ENCODE measurements at places on chromosomes 4 and X.

- no peak for DNase-seq
Measured at GRCh38 chr4:103204111-103204510, 6.0 kb upstream of the CENPE start.

DNA sequence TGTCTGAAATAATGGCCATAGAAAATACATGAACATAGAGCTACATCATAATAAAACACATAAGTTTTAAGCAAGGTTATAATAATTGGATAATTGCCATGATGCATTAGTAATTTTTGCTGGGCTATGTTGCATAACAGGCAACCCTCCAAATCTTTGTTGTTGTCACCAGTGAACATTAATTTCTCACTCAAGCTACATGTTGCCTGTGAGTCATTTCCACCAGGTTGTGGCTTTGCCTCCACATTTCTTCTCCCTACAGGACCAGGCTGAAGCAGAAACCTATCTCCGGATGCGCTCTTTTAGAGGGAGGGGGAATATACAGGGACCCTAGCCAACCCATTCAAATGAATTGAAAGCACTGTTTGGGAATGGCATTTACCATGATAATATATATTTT lies 347.7 kb downstream of the GABRG1 start:
- no peak for DNase-seq

- DNase-seq: no peak
Measured at GRCh38 chr4:896216-896615, 35.9 kb downstream of the GAK start.

- DNase-seq: no peak
Measured at GRCh38 chr4:56680266-56680665, 830 bp downstream of the HOPX start.

- no peak for DNase-seq
Measured at GRCh38 chr4:54041933-54042332, 22.5 kb downstream of the CHIC2 start.

DNA sequence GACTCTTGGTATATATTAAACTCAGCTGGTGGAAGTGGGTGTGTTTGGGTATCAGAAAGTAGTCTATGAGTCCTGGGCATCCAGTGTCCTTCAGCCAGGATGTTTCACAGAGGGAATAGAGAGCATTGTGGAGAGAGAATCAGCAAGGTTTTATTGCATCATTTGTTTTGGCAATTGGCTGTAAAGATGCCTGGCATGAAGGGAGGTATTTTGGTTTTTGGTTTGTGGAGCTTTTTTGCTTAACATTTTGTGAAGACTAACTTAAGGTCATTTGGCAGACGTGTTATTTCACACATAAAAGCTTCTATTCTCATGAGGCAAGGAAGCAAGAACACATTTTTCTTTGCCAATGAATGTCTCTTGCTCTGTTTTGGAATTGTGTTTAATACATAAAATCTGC lies 71.1 kb downstream of the DCLK2 start:
- no peak for DNase-seq

DNA sequence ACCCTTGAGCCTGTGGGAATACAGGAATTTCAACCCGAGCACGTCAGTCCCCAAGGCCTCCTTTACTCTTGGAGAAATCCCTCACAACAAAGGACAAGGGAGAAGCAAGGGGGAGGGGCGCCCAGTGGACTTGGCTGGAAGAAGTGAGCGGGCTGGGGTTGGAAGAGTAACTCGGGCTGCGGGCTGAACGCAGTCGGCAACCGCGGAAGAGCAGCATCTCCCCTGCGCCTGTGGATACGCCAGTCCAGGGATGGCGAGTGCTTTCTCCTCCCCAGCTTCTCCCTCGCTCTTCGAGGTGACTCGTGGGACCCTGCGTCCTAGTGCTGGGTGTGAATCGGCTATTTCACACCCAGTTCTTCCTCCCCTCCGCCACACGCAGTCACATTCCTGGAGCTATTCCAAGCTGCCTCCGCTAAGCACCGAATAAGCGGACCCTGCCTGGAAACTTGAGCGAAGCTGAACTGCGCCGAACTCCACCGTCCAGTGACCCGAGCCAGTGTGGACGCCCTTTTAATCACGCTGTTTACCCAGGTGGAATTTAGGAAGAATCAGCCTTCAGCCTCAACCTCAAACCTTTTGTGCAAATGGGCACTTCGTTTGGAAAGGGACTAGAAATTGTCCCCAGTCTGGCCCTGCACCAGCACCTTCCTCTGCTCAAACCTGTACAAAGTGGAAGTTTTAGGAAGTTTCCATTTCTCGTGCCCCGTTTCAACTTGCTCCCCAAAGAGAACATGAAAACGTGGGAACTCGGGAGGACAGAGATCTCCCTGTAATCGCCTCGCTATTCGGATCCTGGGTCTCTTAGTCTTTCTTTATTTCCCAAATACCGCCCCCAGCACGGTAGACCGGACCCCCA lies 64.3 kb upstream of the WDR17 start:
- DNase-seq: no peak

DNA sequence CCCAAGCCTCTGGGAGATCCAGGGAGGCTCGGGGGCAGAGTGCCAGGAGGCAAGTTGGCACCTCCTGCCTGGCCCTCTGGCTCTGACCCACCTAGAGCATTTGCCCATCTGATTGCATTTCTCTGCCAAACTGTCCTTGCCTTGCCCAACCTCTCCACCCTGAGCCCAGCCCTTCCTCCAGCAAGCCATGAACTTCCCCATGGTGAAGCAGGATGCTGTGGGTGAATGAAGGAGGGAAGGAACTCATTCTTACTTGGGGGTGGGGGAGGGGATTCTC lies 9.3 kb upstream of the CNGA2 start:
- DNase-seq: no peak

- DNase-seq: no peak
Measured at GRCh38 chrX:103236296-103236695, 18.7 kb downstream of the TCEAL8 start.

DNA sequence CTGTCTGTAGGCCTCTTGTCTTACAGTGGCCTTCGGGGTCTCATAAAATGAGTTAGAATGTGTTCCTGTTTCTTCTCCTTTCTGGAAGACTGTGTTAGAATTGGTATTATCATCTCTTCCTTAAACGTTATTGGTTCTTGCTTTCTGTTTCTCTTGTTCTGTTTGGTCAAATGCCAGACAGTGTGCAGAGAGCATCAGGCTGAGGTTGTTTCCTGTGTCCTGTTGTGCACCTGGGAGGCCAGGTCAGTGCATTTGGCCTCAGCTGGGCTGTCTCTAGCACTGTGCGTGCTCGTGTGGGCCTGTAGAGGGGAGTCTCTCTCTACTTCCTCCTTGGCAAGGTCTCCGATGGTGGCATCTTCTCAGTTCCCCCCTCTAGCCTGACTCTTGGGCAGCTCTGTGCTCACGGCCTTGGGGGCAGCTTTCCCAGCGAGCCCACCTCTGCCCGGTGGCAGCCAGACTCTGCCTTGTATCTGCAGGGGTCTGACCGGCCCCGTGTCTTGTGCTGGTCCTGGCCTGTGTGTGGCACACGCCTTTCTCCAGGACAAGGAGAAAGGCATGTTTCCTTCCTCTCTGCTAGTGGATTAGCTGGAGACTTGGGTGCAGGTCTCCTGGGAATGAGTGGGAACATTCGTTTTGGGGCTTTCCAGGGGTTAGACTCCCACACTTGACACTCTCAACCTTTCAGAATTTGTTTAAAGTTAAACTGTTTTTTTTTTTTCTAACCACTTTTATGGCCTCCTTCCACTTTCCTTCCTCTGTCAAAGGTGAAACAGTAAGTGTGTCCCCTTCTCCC lies 62.3 kb downstream of the FAM193A start:
- DNase-seq: no peak

DNA sequence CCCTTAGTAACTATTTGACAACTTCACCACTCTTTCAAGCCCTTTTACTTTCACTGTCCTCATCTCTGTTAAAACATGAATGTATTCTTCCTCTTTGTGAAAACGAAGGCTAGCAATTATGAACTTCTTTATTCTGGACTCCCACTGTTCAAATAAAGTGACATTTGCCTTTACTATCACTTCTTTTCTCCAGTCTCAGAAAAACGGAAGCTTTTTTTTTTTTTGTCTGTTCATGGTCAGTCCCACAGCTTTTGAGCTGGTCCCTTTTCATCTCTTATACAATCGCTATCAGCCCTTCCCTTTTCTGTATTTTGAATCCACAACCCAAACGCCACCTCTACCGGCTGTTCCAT lies 327.7 kb downstream of the DKK2 start:
- no peak for DNase-seq

DNA sequence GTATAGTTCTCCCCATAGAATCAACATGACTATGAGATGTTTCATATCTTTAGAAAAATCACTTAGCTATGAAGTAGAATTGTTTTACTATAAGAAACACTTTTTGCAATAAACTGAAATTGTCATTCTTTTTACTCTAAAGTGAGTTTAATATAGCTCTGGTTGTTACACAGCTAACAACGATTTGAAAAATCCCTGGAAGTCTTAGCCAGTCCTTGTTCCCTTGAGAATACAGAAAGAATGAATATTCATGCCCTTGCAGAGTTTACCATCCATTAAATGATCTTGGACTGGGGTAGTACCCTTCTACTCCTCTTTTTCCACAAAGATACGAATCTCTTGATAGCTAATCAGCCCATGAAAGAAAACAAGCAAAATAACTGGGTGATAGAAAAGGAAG lies 141.8 kb downstream of the JADE1 start:
- DNase-seq: no peak

GRCh38 chrX:116628464-116628863 lies 165.7 kb upstream of the CT83 start:
- DNase-seq: no peak

- no peak for DNase-seq
Measured at GRCh38 chr4:81164126-81164525, 50.9 kb downstream of the PRKG2 start.

- no peak for DNase-seq
Measured at GRCh38 chr4:80036949-80037685, 35.9 kb downstream of the ANTXR2 start.

GRCh38 chrX:9525511-9526248 lies 60.8 kb downstream of the TBL1X start:
- no peak for DNase-seq

DNA sequence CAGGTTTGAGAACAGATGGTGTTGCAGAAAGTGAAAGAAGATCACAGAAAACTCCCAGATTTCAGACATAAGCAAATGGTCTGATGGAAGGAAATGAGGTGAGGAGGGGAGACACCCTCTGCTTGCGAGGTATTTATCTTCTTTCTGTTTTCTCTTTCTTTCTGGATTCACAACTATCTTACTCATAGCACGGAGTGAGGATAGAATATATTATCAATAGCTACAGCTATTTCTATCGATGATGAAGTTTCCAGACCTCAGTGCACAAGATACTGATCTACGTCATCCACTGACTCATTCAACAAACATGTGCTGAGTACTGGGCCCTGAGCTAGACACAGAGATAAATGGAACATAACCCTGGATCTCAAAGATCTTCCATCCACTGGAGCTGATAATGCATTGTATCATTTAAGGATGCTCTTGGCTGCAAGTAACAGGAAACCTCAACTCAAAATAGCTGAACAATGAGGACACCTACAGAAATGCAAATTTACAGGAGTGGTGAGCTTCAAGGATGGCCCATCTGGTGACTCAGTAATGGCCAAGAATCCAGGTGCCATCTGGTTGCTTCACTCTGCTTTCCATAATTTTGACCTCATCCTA lies 21.2 kb downstream of the SLC2A9 start:
- no peak for DNase-seq

DNA sequence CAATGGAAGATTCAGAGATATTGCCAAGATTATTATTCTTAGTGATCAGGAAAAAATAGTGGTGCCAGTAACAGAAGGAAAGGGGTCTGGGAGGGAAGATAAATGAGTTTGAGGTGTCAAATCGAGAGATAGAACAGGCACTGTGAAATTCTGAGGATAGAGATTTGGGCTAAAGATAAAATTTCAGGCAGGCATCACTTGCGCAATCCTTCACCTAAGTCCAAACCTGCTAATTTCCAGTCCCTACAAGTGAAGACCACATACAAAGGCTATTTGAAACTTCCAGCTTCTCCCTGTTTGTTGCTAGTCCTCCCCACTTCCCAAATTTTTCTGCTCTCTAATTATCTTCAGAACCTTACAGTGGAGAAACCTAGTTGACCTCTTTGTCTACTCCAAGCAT lies 494.6 kb downstream of the MAGEE1 start:
- no peak for DNase-seq

DNA sequence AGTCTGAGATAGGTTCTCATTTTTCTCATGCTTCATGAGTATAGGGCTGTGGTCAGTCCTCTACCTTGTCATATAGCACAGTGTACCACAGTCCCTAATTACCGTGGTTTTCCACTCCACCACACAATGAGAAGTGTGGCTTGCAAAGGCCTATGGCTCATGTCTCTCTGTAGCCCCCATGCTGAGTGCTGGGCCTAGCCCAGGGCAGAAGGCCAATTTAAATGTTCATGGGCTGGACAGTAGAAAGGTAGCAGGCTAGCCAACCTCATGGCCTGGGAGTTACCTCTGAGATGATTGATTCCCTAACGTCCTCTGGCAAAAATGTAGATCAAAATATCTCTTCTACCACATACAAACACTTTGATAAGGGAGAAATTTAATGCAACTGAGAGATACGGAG lies 222.5 kb downstream of the AFF2 start:
- no peak for DNase-seq

GRCh38 chr4:137376312-137376711 lies 156.0 kb downstream of the PCDH18 start:
- DNase-seq: no peak

DNA sequence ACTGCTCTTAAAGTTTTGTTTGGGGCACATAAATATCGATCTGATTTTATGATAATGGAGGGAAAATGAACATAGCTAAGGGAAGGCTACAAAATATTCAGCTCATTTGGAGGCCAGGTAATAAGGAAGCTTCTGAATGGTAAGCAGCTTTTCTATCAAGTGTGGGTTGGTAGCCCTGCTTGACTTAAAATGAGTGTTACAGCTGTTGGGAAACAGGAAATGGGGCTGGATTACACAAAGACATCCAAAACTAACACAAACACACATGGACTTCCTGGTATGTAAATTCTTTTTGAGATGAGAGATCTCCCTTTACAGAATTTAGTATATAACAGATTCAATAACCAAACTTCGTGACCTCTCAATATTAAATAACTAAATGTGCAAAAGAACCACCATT lies 58.0 kb downstream of the FGF16 start:
- DNase-seq: no peak

DNA sequence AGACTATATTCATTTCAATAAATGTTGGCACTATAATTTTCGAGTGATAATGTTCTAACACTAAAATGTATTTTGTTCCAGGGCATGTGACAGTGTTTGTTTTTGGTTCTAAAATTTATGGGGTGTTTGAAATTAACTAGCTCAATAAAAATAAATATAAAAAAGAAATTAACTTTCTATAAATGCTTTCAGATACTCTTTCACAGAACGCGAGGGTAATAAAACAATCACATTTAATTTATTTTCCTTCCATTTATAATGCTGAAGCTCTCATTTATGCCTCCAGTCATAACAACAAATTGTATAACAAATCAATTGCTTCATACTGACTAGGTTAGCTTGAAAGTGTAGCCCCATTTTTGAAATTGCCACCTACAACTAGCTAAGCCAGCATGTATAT lies 122.4 kb upstream of the GPM6A start:
- DNase-seq: no peak
